ENCODE measurements at places on chromosomes 3 and 15. TPM values are rescaled to one million over a fixed set of nuclear protein-coding genes. Genes with fewer than 3 reads are reported as not detected.

- no peak for DNase-seq
These were observed 33.8 kb downstream of the TXNRD3 start for GRCh38 chr3:126621171-126621570.

- DNase-seq = no peak
These were observed 25.3 kb downstream of the HDAC11 start for GRCh38 chr3:13505147-13506130.

- DNase-seq = no peak
These were observed 34.7 kb downstream of the ZNF445 start for GRCh38 chr3:44442596-44443309.

GRCh38 chr15:65337436-65338070 is 33.1 kb downstream of the RNU5B-1 start:
- DNase-seq = no peak

GRCh38 chr3:33699275-33699674 is 18.8 kb downstream of the CLASP2 start:
- DNase-seq = no peak

DNA sequence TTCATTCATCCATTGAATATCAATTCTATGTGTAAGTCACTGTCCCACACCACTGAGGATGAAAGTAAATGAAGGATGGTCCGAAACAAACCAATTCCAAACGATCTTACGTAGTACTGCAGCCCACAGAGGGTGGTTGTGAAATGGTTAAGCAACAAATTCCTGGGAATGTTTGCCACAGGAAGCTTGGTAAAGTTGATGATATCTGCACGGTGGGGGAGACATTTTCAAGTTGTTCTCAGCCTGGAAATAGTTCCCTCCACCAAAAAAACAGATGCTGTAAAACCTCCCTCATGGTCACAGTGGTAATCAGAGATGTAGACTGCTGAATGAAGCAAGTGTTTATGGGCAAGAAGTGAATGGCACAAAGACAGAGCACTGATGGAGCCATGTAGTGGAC is 35.9 kb upstream of the BNC1 start:
- DNase-seq = no peak

DNA sequence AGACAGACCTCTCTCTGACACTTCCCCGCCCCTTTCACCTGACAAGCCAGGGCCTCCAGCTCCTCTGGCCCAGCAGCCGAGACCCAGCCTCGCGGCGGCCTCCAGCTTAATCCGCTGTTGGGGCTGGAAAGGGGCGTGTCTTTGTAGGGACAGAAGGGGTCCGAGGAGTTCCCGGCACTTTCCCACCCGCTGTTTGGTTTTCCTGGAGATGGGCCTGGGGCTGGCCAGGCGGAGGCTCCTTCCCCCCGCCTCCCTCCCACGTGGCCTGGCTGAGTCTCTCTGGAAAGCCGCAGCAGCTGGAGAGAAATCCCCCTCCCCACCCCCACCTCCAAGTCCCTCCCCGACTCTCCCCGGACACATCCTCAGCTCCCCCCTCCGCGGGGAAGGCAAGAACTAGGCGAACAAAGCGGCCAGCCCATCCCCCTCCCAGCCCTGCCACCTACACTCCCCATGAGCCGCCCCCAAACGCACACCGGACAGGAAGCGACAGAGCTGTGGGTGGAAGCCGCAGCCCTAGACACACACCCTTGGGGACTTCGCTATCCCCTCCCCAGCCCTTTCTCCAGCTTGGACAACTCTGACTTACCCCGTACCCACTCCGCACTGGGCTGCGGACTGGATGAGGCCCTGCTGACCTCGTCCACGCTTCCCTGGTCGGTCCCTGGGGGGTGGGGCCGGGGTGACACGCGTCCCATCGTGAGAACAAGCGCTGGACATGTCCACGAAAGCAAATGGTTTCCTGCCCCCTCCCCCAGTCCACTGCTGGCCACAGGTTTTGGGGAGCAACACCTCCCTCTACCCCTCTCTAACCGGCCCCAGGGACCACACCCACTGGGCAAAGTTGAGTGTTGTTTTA is 1.2 kb downstream of the IGDCC4 start:
- DNase-seq = no peak

GRCh38 chr3:156341831-156342416 is 213.0 kb downstream of the SSR3 start:
- DNase-seq = no peak

GRCh38 chr3:130839813-130840212 is 54.1 kb upstream of the ATP2C1 start:
- DNase-seq = no peak

DNA sequence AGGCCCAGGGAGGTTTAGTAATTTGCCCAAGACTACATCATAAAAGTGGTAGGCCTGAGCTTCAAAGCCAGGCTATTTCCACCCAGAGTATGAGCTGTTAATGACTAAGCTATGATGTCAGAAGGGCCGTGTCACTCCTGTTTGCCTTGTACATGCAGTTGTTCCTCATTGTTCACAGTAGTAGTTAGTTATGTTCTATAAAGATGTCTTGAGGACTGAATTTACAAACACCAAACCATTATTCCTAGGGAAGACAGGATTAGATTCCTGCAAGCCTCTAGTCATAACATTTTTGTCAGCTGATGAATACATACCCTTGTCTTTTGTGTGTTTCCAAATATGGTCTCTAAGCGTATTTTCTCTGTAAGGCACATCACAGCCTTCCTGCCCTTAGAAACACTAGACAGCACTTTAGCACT is 20.9 kb upstream of the LARS2 start:
- DNase-seq = no peak

DNA sequence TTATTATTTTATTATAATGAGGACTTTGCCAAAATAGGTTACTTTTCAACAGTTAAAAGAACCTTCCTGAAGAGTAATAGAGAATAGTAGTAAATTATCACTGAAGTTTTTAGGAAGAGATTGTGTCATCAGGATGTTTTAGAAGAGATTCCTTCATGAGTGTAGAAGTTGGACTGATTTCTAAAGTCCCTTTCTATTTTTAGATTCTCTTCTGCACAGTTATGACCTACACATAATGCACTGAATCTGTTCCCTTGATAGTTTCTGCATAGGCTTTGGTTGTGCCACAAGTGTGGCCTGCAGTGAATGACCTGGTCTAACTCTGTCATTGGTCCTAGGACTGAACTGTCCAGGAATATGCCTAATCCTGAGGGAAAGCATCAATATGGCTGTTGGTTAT is 23.9 kb downstream of the SLC35A5 start:
- no peak for DNase-seq

- no peak for DNase-seq
These were observed 856.2 kb downstream of the TUSC7 start for GRCh38 chr3:117565777-117566176.

GRCh38 chr15:33716025-33716424 is 252.3 kb upstream of the CHRM5 start:
- DNase-seq = no peak

GRCh38 chr3:116087426-116087825 is 357.9 kb downstream of the LSAMP start:
- no peak for DNase-seq

- no peak for DNase-seq
These were observed 437.1 kb upstream of the CBLB start for GRCh38 chr3:106305882-106306435.

DNA sequence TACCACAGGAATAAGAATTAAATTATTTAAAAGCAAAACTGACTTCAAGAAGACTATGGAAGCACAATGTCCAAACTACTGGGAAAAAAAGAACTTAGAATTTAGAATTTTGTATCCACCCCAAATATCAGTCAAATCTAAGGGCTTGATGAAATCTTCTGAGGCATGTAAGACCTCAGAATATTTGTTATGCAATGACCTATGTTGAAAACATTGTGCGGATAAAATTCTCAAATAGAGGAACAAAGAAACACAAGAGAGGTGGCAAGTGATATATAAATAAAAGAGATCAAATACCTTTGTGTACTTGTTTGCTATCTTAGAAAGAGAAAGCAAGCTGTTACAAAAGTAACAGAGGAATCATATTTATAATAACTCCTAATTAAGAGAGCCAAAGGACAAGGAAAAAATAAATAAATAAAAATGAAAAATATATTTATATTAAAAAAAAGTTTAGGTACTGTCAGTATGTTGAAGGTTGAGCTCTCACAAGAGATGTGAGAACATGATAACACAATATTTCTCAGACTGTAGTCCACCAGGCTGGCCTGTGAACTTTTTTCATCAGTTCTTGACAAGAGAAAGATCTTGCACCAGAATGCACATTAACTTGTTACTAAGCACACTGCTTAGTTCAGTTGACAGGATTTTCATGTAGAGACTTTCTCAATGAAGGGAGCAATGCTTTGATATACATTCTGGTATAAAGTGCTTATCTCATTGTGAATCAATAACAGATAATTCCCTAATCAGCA is 50.0 kb downstream of the CPA3 start:
- DNase-seq = no peak

- DNase-seq = no peak
These were observed 17.1 kb downstream of the BHLHE40 start for GRCh38 chr3:4996223-4996765.

DNA sequence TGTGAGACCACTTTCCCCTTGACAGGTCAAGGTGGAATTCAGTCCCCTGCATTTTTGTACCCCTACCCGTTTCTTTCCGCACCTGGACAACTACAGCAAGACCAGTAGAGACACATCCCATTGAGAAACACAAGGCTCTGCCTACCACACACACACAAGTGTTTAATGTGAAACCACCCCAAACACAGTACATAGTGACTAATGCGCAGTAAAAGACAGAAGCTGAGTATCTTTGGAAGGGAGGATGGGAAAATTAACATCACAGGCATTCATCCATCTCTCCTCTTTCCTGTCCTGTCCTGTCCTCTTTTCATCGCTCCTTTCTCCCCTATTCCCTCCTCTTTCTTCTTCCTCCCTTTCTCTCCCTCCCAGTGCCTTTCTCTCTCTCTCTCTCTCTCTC is 64.8 kb downstream of the SCN11A start:
- DNase-seq = no peak

DNA sequence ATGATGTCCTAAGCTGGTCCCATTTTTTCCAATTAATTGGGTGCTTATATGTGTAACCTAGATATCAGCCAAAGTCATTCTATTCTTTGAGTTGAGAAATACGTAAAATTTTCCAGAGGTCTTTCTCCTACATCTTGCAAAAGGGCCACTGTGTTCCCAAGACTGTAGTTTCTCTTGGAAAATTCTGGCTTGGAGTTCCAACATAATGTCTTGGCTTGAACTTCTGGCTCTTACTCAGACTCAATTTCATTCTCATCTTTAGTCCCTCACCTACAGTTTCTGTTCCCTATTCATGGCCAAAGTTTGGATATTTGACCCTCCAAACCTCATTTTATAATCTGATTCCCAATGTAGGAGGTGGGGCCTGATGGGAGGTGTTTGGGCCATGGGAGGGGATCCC is 201.4 kb upstream of the ARHGEF26 start:
- DNase-seq = no peak

DNA sequence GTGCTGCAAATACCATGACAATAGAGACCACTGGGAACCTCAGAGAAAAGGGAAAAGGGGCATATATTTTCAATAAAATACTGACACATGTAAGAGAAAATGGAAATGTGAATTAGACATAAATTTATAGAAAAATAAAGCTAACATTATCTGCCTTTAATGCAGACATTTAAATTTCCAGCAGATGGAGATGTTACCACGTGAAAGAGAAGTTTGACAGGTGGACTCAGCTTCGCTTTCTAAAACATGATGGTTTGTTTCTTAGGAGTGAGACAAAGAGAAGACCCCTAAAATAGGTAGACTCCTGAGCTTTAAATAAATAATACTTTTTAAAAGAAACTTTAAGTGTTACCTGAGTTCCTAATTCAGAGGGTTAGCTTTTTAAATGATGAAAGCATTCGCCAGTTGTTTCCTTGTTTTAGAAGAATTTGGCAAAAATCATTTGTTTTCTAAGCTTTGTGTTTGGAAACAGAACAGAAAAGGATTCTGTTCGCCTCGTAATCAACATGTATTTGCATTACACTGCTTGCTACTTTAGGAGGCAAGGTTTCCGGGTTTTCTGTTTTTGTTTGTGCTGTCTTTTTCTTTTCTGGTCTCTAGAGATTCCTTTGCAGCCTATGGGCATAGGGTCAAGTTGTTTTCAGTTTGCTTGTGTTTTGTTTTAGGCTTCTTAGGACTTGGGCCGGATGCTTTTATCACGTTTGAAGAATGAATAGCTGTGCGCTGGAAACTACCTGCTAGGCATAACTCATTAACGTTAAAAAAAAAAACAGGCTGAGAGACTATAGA is 271.4 kb downstream of the THSD4 start:
- no peak for DNase-seq

GRCh38 chr3:71530903-71531530 is 52.5 kb downstream of the FOXP1 start:
- DNase-seq = no peak

GRCh38 chr3:157445857-157446256 is 9.2 kb downstream of the PTX3 start:
- no peak for DNase-seq

DNA sequence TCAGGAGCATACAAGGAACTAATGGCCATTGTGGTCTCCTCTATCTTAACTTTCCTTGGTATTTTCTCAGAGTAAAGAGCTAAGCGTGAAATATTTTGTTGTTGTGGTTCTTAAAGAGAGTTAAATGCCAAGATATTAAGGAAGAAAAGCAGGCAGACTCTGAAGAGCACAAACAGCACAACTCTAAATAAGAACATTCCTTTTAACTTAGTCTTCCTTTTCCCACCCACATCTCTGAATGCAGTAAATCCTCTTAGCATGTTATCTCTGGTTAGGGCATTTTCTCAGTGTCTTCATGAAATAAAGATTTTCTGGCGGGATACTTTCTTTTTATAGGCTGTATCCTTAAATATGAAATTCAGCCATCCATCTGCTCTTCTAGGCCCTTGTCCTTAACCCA is 1.5 kb downstream of the GPR87 start:
- DNase-seq = no peak

DNA sequence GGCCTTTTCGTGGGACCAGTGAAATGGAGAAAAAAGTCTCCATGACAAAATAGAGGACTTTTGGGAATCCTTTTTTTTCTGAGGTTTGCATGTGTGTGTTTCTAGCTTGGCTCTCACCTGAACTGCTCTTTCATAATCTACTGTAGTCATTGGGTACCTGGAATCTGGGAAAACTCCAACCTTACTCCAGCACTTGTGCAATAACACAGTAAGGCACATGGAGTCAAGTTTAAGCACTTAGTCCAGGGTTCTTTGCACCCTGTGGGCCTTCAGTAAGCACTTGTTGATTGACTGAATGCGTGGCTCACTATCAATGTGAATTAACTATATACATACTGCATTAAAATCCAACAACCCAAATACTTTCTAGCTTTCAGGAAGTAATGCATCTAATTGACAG is 299.5 kb downstream of the ZBTB20 start:
- no peak for DNase-seq

The SCAANT1 gene
- not detected for total RNA-seq

The ACKR2 gene
- 0.13 TPM for total RNA-seq

The CRYBG3 gene
- 2.9 TPM for total RNA-seq

The RNF168 gene
- total RNA-seq = 22.4 TPM

The TTLL13 gene
- 0.19 TPM for total RNA-seq

The RGMA gene
- total RNA-seq = 0.22 TPM

The ASB14 gene
- not detected for total RNA-seq

The CSPG4 gene
- total RNA-seq = not detected

The GABRB3 gene
- total RNA-seq = 0.19 TPM

The GRK7 gene
- not detected for total RNA-seq

All from activated T-cell treated with anti-CD3 and anti-CD28 coated beads, Interleukin-2, amount 50 U/mL, for 4 hours (primary cell).